RWPE1 (cell line): ENCODE measurements at places on chromosomes 12 and 14.

DNA sequence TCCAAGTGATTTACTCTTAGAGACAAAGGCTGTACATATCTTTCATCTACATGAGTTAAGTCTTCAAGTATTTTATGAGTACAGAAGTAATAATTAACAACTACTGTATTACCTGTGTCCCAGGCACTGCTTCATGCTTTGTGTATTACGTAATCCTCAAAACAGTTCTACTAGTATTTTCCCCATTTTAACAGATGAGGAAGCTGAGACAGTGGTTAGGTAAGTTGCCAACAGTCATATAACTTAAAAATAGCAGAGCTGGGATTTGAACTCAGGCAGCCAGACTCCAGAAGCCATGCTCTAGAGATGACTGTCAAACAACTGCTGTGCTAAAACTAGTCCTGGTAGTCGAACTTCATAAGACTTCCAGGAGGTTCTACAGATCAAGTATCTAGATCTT, 10.7 kb downstream of the TRMT5 start:
- DNase-seq = no peak

DNA sequence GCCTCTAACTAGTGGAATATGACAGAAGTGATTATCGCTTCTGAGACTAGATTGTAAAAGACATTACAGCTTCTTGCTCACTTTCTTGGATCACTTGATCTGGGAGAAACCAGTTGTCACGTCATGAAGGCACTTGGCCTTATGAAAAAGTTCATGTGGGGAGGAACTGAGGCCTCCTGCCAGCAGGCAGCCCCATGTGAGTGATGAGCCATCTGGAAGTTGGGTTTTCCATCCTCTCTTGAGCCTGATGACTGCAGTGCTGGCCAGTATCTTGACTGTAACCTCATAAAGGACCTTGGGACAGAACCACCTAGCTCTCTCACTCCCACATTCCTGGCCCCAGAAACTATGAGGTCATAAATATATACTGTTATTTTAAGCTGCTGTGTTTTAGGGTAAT, 28.0 kb downstream of the TTLL5 start:
- no peak for DNase-seq

DNA sequence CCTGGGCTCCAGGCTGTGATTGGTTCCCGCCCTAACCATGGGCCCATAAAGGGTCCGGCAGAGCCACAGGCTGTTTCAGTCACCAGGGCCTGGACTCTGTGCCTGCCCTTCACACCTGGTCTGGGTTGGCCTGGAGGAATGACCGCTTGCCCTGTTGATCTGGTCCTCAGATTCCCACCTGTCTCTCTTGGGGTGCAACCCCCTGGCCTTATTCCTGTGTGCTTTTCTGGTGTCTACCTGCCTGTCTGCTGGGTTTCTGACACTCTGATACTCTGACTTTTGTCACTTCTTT, 2.9 kb upstream of the KRT83 start:
- no peak for DNase-seq

DNA sequence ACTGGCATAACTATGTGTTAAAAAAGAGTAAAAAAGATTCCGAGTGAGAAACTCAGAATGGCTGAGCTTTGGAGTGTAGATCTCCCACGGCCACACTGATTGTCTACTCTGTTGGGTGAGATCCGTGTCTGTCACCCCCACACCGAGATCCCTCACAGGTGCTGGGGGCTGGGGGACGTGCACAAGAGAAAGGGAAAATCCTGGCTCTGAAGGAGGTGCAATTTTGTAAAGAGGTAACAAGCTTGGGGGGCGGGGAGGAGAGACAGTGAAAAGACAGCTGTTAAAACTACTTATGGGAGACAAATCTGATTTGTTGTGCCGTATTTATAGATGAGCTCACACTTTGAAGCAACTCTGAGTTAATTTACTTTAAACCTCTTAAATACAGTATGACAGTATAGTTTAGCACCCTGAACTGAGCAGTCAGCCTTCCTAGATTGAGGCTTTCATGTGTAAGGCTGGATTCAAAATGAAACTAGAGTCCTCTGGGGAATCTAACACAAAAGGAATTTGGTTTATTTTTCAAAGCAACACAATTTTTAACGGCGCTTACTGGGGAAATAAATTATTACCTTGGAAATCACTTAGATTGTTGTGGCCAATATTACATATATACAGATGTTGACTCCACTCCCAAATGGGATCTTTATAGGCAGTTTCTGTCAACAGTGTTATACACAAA, 167.4 kb upstream of the RGS6 start:
- no peak for DNase-seq

DNA sequence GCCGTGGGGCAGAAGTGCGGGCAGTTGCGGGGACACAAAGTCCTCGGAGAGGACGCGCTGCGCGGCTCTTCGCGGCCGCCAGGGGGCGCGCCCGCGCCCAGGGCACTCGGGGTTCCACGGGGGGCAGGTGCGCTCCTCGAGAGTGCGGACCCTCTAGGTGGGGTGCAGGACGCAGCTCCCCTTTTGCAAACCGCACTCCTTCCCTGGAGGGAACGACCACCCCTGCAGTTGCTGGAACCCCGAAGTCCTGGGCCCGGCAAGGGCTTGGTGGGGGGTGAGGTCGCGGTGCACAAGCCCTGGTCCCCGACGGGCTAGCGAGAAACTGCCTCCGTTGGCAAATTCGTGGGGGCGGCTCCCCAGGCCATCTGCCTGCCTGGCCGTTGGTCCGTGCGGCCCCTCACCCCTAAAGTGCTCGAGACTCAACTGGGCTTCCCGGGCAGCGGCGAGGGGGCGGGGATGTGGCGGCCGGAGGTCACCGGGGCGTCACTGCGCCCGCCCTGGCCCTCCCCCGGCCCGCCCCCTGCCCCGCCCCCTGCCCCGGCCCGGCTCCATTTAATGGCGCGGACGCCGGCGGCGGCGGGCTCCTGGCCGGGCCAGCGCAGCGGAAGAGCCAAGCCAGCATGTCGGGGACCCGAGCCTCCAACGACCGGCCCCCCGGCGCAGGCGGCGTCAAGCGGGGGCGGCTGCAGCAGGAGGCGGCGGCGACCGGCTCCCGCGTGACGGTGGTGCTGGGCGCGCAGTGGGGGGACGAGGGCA, at the start of gene ADSS1:
Gene ADSS1, plus strand, starts transcription at position 579 of the 756 bp plus-strand sequence. Its CDS starts 42 bp downstream, at position 621.
- peak; percentile 67 for DNase-seq

- DNase-seq = peak; percentile 24
These were observed 44.7 kb downstream of the RIMKLB start for GRCh38 chr12:8742501-8742900.
